ENCODE measurements at places on chromosomes 1 and 21.

- DNase-seq: peak; percentile 83
These were observed at the start of the genes AKR7A2 and SLC66A1 for GRCh38 chr1:19311931-19312781. Gene AKR7A2 (minus strand): TSS chr1:19312144. CDS start chr1:19312124, 20 bp downstream. Gene SLC66A1 (plus strand): TSS chr1:19312326. CDS start chr1:19317678, 5,352 bp downstream.

DNA sequence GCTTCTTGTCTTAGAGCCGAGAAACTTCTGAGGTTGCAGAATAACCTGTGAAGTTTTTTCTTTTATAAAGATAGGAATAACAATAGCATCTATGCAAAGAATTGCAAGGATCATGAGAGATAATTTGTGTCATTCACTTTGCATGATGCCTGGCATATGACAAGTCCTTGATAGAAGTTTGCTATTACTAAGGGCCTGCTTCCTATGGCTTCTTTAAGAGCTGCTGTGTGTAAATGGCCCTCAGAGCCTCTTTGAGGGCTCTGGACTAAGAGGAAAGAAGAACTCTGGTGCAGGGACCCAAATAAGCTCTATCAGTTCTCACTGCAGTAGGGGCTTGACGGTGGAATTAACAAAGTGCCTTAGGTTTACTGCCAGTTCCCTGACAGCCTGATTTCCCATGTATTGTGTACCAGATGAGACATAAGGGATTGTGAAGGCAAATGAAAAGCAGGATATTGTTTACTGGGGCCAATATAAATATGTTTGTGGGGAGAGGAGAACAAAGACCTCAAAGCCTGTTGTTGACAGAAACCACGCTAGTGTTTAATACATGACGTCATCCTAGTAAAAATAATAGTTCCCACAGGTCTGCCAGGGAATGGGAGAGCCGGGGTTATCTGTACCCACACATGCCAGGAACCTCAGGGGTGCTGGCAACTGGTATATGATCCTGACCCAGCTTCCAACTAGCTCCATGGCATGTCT, 131.2 kb upstream of the UBE2U start:
- peak; percentile 59 for DNase-seq

GRCh38 chr1:44842862-44843655, at the start of gene PTCH2:
Gene PTCH2 (minus strand): TSS chr1:44843253. CDS start chr1:44842932, 321 bp downstream.
- DNase-seq: peak; percentile 58

- no peak for DNase-seq
These were observed 15.3 kb upstream of the NLRP3 start for GRCh38 chr1:247400685-247401084.

DNA sequence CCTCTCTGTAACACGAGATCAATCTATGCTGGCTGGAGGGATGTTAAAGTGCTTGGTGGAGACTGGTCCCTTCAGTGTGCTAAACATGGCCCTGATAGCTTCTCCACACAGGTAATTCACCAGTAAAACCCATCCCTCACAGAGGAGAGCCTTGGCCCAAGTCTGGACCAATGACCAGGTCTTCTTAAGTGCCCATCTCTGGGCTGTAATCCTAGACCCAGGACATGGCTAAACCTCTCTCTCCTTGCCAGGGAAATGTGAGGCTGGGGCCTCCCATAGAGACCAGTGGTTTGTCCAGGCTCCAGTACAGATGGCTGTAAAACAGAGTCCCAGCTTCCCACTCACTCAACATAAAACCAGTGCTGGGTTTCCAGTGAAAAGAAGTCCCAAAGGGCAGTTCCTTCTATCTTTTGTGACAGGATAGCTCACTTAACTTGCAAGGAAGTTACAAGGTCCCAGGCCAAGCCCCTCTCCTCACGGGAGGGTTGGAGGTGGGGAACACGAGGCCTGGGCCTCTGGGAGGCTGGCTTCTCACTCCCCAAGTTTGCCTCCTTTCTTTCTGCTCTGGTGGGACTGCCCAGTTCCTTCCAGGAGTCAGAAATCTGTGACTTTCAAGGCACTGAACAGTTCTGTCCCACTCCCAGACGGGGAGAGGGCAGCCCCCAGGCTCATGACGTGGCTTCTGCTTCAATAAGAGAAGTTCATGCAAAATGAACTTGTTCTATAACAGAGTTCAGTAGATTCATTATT, 2.2 kb upstream of the KIF17 start:
- DNase-seq: no peak

DNA sequence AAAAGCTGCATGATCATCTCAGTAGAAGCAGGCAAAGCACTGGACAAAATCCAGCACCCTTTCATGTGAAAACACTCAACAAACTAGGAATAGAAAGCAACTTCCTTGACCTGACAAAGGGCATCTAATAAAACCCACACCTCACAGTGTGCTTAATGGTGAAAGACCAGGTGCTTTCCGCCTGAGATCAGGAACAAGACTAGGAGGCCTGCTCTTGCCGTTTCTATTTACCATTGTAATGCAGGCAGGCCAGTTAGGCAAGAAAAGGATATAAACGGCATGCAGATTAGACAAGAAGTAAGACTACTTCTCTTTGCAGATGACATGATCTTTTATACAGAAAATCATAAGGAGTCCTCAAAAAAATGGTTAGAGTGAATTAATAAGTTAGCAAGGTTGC, 37.2 kb downstream of the SLC37A1 start:
- DNase-seq: no peak

DNA sequence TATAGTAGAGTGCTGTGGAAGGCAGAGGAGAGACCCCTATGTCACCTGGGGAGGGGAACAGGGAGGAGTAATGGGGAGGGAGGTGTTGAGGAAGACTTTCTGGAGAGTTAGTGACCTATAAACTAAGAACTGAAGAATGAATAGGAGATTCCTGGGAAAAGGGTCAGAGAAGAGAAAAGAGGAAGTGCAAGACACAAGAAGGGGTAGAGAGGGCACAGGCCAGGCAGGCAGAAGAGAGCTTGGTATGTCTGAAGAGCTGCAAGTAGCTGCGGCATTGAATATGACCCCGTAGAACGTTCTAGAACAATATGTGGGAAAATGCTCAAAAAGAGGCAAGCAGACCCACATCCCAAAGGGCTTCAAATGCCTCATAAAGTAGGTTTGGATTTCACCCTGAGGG, 361.2 kb downstream of the PRDM2 start:
- no peak for DNase-seq

DNA sequence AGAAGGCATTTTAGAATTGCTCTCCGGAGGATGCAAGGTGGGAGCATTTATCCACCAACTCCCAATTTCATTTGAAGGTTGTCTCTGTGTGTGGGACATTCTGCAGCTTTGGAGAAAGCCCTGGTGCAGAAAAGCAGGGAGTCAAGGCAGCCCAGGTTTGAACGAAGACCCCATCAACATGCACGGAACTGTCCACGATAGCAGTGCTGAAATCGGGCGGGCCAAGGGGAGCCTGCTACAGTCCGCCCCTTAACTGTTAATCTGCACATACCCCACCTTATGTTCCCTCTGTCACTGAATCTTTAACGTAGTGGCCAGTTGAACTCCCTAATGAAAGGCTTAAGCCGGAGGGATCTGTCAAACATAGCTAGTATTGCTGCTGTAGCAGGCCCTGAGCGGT, 68.8 kb upstream of the C1orf174 start:
- no peak for DNase-seq

GRCh38 chr1:227234998-227235405, 83.3 kb downstream of the CDC42BPA start:
- DNase-seq: peak; percentile 65

DNA sequence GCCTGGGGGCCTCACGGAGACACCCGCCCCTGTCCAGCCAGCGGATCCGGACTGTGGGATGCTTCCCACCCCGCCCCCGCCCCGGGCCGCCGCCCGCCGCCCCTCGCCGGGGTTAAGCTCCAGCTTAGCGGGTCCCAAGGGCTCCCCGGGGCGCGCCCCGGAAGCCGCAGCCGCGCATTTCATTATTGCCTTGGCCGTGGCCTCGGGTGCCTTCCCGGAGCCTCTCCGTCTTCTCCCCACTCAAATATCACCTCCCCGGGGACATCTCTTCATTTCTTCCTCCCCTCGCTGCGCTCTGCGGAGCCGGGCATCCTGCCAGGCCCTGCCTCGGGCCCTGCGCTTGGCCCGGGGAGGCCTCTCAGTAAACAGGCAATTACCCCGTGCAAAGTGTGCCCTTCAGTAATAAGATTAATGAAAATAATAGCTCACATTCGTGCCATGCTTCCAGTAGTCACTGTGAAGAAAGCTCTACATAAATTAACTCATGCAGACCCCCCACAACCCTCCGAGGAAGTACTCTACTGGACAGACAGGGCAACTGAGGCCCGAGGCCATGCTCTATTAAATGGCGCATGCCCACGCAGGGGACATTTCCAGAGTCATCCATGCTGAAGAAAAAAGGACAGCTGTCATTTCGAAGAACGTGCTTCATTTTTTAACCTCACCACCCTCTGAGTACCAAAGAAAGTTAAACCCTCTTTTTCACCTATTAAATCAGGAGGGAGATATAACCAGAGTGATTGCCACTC, 49.9 kb upstream of the LAPTM5 start:
- no peak for DNase-seq

- DNase-seq: no peak
These were observed 22.9 kb downstream of the TSEN15 start for GRCh38 chr1:184074383-184074782.

DNA sequence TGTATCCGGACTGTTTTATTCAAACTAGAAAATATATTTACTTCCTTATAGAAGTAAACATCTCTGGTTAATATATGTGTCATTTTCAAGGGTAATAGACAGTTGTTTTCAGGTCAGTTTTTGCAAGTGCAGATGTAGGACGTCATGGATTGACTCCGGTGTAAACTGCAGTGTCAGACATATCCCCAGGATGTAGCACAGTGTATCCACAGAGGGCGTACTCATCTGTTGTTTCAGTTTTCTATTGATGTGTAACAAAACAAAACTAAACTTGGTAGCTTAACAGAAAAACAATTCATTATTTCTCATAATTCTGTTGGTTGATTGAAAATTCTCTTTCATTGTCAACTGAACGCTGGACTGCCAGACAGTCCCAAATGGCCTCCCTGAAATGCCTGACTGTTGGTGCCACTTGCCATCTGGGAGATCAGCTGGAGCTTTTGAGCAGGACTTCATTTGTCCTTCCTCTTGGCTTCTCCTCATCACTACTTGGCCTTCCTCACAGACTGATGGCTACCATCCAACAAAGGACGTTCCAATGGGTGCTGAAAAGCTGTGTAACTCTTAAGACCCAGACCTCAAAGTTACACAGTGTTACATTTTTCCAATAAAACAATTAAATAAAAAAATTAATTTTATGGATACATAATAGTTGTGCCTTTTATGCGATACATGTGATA, 181.6 kb downstream of the NCAM2 start:
- no peak for DNase-seq

DNA sequence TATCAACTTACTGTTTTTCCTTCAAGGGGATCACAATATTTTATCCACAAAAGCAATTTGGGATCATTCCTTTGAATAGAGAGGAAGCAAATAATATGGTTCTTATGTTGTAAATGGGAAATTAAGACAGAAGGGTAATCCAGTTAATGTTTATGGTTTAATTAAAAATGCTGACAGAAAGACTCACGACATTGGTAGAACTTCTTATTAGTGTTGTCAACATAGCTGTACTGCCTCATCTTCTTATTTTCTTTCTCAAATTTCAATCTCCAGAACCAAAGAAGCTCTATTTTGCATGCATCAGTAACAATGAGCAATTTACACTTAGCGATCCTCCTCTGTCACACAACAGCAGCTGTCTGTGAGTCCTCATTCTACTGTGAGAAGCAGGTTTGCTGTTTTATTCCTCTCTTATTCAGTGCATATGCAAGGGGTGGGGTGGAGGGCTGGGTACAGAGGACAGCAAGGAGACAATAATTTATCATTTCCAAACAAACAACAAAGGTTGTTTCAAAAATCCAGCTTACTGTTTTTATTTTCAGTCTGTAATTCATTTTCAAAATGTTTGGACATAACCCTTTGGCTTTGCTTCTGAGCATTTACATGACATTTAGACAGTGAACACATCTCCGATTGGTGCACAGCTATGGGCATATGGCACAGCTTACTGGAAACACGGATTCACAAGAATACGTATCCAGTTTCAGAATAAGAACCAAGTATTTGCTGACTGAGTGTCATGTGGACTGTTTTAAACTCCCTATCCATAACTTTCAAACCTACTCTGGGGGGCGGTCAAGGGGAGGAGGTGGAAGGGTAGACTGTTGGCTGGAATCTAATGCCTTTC, 335.9 kb downstream of the RGS7 start:
- DNase-seq: no peak

DNA sequence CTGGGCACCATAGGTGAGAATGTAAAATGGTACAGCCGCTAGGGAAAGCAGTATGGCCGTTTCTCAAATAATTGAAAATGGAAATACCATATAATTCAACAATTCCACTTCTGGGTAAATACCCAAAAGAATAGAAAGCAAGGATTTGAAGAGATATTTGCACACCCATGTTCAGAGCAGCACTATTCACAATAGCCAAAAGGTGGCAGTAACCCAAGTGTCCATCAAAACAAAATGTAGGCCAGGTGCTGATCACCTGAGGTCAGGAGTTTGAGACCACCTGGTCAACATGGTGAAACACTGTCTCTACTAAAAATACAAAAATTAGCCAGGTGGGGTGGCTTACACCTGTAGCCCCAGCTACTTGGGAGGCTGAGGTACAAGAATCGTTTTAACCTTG, 62.1 kb downstream of the OLIG1 start:
- DNase-seq: no peak

GRCh38 chr1:38579056-38579455, 280.5 kb downstream of the RRAGC start:
- DNase-seq: no peak

- no peak for DNase-seq
These were observed 144.5 kb downstream of the OMA1 start for GRCh38 chr1:58401991-58402390.

DNA sequence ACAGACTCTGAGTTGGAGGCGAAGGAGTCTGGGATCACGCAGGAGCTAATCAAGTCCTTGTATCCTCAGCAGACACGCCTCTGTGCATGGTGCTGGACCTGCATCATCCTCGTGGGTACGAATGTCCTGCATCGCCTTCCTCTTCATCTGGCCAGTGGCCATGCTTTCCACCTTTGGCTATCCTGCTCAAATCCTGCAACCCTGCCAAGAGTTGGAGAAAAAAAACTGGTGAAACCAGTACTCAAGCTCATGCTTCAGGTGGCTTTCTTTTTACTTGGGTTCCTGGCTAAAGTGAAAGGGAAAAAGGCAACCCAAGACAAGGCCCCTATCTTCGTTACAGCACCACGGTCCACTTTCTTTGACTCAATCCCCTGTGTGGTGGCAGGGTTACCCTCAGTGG, 8.9 kb downstream of the SETSIP start:
- no peak for DNase-seq

DNA sequence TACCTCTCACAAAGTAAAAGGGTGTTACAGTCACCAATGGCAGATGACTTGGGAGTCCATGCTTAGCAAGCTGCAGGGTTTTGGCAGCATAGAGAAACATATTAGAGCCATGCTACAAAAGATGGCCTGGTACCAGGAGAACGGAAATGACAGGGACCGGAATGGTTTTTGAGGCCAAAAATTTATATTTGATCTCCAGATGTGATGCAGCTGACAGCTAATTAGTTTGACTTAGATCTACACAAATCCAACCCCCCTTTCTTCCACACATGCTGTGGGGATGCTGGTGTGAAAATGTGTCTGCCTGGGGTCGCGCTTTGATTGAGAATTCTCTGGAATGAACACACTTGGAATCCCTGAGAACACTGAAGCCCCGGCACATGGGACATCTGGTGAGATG, 26.5 kb downstream of the SYF2 start:
- no peak for DNase-seq

- DNase-seq: no peak
These were observed 16.8 kb upstream of the POGZ start for GRCh38 chr1:151476083-151476482.

All from SW480 (cell line).